Muscle of leg (tissue), 16 donors: ENCODE measurements at places on chromosomes 6 and 20.

GRCh38 chr6:83873869-83874268 is 14.4 kb downstream of the CYB5R4 start:
- no peak overlapping the region for H3K4me3 ChIP-seq
- no peak for DNase-seq
- no peak overlapping the region for H3K27ac ChIP-seq

- no peak overlapping the region for H3K4me3 ChIP-seq
- DNase-seq: no peak
- no peak overlapping the region for H3K27ac ChIP-seq
- H3K36me3 ChIP-seq: no peaks in the 10 kb centered on the region
Measured at GRCh38 chr6:150745896-150746295, 119.6 kb upstream of the MTHFD1L start.

GRCh38 chr20:13336308-13337089 is 115.4 kb downstream of the ISM1 start:
- H3K27ac ChIP-seq: no peak overlapping the region
- H3K27me3 ChIP-seq: no peaks in the 10 kb centered on the region
- no peaks in the 10 kb centered on the region for H3K4me1 ChIP-seq
- no peaks in the 10 kb centered on the region for H3K36me3 ChIP-seq
- no peak for DNase-seq

DNA sequence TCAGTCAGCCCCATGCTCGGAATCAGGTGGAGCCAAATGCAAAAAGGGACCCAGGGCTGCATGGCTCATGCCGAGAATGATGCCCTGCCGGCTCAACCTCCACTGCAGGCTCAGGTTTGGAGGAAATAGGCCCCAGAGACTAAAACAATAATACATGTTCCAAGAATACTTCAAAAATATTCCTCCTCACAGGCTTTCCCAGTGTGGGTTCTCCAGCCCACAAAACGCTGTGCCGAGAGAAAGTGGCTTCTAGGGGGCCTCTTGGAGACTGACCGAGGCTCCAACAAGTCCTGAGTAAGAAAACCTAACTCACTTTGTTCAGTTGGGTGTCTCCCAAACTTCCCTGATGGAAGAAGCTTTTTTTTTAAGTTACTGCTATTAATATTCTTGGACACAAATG is 73.9 kb downstream of the BANF2 start:
- no peak overlapping the region for H3K27ac ChIP-seq
- no peak overlapping the region for H3K4me3 ChIP-seq
- peak; percentile 51 for DNase-seq
- no peaks in the 10 kb centered on the region for H3K36me3 ChIP-seq
- H3K4me1 ChIP-seq: peaks cover 5% of the 10 kb centered on the region

DNA sequence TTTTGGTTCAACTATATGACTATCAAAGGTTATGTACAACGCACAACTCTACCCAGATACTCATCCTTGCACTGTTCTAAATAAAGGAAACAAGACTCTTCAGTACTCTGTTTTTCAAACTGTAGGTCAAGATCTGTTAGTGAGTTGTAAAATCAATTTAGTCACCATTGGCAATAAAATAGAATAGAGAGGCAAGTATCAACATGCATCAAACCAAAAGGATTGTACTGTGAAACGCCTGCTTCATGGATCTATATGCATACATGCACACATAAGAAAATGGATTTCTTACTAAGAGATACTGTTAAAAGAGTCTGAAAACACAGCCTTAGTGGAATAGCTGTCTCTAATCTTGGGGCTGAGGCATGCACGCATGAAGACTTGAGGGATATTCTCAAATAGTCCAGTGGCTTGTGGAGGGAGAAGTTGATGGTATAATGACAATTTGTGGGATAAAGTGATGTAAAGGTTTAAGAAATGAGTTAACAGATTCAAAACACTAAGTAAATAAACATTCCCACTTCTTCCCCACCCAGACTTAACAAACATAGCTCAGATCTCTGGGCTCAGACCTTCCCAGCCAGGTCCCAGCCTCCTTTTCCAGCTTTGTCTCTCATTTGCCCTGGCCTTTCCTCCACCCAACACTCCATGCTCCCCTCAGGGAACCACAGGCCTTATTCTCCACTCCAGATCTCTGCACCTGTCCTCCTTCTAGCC is 10.7 kb upstream of the LZTS3 start:
- no peaks in the 10 kb centered on the region for H3K27me3 ChIP-seq
- H3K27ac ChIP-seq: no peak overlapping the region
- no peaks in the 10 kb centered on the region for H3K36me3 ChIP-seq
- DNase-seq: no peak
- H3K4me1 ChIP-seq: no peaks in the 10 kb centered on the region

GRCh38 chr6:147135211-147135681 is 69.0 kb upstream of the STXBP5 start:
- no peaks in the 10 kb centered on the region for H3K36me3 ChIP-seq
- no peak overlapping the region for H3K27ac ChIP-seq
- DNase-seq: no peak
- no peak overlapping the region for H3K4me3 ChIP-seq
- no peaks in the 10 kb centered on the region for H3K4me1 ChIP-seq

GRCh38 chr6:1287103-1287591 is 24.8 kb upstream of the FOXQ1 start:
- peaks cover 3% of the 10 kb centered on the region for H3K27me3 ChIP-seq
- H3K36me3 ChIP-seq: no peaks in the 10 kb centered on the region
- no peak overlapping the region for H3K27ac ChIP-seq
- no peak for DNase-seq
- no peak overlapping the region for H3K4me3 ChIP-seq
- H3K4me1 ChIP-seq: peaks cover 5% of the 10 kb centered on the region

- no peaks in the 10 kb centered on the region for H3K4me1 ChIP-seq
- no peaks in the 10 kb centered on the region for H3K27me3 ChIP-seq
- H3K36me3 ChIP-seq: no peaks in the 10 kb centered on the region
- no peak overlapping the region for H3K4me3 ChIP-seq
Measured at GRCh38 chr6:55208478-55209458, 34.5 kb downstream of the HCRTR2 start.

- H3K27me3 ChIP-seq: no peaks in the 10 kb centered on the region
- peak overlapping the region; percentile 69 for H3K4me3 ChIP-seq
- peaks cover 14% of the 10 kb centered on the region for H3K4me1 ChIP-seq
- peaks cover 6% of the 10 kb centered on the region for H3K36me3 ChIP-seq
- H3K27ac ChIP-seq: peak overlapping the region; percentile 99
Measured at GRCh38 chr6:56540232-56541029, 102.3 kb downstream of the DST start.

DNA sequence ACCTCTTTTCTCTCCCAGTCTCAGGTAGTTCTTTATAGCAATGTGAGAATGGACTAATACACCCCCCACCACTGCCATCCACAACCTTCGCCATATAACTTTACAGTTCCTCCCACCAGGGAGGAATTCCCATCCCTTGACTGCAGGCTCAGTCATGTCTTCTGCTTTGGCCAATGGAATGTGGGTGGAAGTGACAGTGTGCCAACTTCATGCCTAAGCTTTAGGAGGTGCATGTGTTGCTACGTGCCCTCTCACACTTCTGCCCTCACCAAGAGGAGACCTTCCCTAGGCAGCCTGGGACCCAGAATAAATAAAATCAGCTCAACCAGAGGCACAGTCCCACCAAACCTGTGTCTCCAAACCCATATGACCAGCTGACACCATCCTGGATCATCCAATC is 33.0 kb upstream of the LRRN4 start:
- H3K27ac ChIP-seq: no peak overlapping the region
- no peaks in the 10 kb centered on the region for H3K4me1 ChIP-seq
- peaks cover 2% of the 10 kb centered on the region for H3K27me3 ChIP-seq
- no peak for DNase-seq
- no peak overlapping the region for H3K4me3 ChIP-seq

GRCh38 chr6:40287296-40287850 is 299.8 kb downstream of the LRFN2 start:
- H3K36me3 ChIP-seq: no peaks in the 10 kb centered on the region
- H3K4me1 ChIP-seq: peaks cover 3% of the 10 kb centered on the region
- H3K27ac ChIP-seq: no peak overlapping the region

DNA sequence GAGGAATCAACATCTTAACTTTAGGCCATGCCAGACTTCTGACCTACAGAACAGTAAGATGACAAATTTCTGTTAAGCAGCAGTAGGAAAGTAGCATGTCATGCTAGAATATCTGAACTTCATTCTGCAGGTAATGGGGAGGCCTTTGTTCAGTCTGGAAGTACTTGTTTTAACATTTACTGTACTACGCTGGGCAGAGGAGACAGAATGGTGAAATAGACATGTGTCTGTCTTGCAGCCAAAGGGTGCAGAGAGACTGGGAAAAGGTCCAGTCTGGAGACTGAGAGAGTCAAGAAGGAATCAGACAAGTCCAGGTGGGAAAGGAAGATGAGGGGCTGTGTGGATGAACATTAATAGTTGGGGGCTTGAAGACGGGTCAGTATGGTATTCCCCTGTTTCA is 17.5 kb upstream of the ZBTB2 start:
- H3K4me3 ChIP-seq: no peak overlapping the region
- H3K36me3 ChIP-seq: peaks cover 38% of the 10 kb centered on the region
- no peaks in the 10 kb centered on the region for H3K27me3 ChIP-seq
- no peaks in the 10 kb centered on the region for H3K4me1 ChIP-seq
- DNase-seq: no peak

- no peaks in the 10 kb centered on the region for H3K4me1 ChIP-seq
- DNase-seq: no peak
- H3K27me3 ChIP-seq: no peaks in the 10 kb centered on the region
- H3K4me3 ChIP-seq: no peak overlapping the region
- no peak overlapping the region for H3K27ac ChIP-seq
- peaks cover 74% of the 10 kb centered on the region for H3K36me3 ChIP-seq
Measured at GRCh38 chr20:37999526-38000263, 33.6 kb downstream of the TTI1 start.
